ENCODE measurements at places on chromosomes 7 and 10.

- DNase-seq: no peak
Observed at GRCh38 chr10:112467541-112468075, 20.6 kb downstream of the VTI1A start.

DNA sequence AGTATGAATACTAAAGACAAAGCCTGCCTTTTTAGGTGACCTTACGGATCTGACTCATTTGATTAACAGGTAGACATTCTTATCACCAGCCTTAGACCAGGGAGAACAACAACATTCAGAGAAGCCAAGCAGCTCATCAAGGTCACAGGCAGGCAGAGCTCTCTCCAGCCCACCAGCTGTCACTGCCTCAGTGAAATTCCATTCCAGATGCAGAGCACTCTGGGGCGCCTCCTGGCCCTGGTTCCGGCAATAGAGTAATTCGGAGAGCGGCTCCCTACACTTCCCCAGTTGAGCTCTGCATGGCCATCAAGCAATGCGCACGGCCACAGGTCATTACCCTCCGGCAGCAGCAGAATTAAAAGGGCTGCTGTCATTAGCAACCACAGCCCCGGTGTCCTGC is 164.7 kb downstream of the TCERG1L start:
- DNase-seq: no peak

- no peak for DNase-seq
Observed at GRCh38 chr10:120221873-120222485, 235.0 kb upstream of the PLPP4 start.

DNA sequence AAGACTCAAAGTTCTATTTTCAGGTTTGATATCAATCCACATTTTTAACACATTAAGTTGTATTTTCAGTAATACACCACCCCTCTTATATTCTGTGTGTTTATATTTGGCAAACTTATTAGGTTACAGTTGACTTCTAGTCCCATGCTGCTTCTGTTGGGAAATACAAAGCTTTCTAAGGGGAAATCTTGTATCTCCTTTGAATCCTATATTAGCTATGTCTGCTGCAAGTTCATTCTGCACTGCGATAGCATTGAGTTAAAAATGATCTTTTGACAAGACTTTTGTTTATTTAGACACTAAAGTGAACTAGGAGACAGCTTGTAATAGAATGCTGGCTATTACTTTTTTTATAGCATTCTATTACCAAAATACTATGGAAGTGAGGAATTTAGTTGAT is 625.1 kb upstream of the ANKRD30A start:
- DNase-seq: no peak

GRCh38 chr7:27994639-27995038 is 186.0 kb downstream of the JAZF1 start:
- DNase-seq: no peak

DNA sequence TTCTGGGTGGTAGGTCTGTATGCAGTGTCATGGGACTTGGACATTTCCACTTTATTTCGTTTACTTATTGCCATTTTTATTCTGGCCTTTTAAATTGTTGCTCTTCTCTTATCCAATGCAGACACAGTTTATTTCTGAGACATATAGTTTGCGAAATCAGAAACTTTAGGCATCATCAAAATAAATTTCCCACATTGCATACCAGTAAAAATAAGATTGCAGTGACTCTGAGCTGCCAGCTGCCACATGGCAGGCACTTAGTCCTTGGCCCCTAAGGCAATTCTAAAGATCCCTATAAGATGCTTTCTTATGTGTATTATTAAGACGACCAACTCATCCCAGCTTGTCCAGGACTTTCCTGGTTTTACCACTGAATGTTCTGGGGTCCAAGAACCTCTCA is 81.8 kb upstream of the ANKRD1 start:
- no peak for DNase-seq

DNA sequence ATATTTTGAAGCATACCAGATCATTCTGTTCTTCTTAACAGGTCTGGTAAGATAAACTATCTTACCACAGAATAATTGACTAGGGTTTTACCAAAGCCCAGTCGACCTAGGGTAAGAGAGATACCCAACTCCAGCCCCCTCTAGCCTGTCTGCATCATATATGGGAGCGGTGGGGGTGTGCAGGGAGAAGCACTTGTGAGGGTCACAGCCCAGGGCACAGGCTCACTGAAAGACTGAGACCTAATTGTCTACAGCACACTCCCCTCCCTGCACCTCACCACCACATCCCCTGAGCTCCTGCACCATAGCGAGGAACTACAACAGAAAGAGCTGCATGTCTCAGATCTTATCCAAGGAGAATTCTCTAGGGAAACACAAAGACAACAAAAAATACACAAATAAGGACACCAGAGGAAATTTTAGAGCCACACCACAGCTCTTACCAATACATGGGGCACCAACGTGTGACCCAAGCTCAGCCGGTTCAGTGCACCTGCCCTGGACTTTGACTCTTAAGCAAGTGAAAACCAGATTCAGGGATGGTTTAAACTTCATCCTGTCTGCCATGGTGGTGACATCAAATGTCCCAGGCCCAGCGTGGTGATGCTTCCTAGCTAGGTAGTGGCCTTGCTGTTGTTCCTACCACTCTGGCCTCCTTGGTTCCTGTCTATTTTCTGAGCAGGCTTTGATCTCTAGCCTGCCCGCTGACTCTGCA is 150.8 kb downstream of the HERPUD2 start:
- DNase-seq: no peak

DNA sequence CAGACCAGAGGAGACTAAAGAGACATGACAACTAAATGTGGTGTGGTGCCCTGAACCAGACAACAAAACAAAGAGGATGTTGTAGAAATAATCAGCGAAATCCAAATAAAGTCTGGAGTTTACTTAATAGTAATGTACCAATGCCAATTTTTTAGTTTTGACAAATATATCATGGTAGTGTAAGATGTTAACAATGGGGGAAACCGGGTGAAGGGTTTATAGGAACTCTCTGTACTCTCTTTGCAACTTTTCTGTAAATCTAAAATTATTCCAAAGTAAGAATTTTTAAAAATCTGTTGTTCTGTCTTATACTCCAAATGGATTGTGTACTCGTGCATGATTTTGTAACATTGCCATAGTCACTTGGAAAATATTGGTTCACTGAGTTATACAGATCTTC is 129.3 kb downstream of the CNNM2 start:
- DNase-seq: no peak

DNA sequence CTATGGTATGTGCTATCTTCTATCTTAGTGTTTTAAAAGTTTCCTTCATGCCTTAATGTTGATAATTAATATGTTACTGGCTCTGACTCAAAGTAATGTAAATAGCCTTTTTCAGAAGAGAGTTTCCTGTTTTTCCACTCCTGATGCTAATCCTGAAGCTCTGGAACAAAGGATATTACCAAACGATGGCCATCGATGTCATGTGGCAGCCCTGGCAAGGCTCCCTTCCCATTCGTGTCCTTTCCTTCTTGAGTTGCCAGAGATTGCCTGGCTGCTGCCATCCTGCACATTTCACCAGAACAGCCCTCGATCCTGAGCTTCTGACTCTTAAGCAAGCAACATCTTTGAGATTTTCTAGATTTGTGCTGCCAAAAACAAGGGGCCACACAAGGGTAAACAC is 46.0 kb downstream of the RNF133 start:
- DNase-seq: no peak

DNA sequence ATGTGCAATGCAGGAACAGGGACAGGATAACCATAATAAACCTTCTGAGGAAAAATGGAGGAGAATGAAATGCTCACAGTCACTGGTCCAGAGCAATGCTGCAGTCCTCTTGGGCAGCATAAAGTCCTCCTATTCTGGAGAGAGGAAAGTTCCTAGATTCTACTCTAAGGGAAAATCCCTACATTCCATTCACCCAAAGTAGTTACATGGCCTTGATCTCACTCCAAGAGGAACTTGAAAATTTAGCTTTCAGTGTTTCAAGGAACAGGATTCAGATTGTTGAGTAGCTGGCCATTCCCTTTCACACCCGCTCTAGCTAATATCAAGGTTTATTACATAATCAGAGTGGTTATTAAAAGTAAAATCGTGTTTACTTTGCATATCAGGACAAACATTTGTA is 168.3 kb downstream of the CHRM2 start:
- DNase-seq: no peak

- peak; percentile 94 for DNase-seq
Observed at GRCh38 chr7:129501760-129502707, at the start of gene SMKR1. Gene SMKR1 (plus strand): TSS chr7:129502531. CDS start chr7:129502825, 294 bp downstream.

- no peak for DNase-seq
Observed at GRCh38 chr10:101144053-101144452, 13.0 kb downstream of the TLX1 start.

DNA sequence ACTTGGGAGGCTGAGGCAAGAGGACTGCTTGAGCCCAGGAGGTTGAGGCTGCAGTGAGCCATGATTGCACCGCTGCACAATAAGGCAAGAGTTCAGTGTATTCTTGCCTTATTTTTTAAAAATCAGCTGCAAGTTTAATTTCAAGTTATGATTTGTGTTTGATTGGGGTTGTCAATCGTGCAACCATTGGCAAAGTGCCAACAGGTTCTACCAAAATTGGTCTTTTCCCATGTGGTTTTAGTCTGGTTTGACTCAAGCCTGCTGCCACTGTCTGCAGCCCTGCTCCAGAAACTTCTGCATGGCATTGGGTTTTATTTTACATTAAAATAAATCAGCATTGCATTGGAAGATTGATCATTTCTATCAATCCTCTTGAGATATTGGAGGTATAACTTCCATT is 72.7 kb downstream of the PTPRE start:
- no peak for DNase-seq

- DNase-seq: no peak
Observed at GRCh38 chr10:126561921-126562680, 108.4 kb downstream of the C10orf90 start.

DNA sequence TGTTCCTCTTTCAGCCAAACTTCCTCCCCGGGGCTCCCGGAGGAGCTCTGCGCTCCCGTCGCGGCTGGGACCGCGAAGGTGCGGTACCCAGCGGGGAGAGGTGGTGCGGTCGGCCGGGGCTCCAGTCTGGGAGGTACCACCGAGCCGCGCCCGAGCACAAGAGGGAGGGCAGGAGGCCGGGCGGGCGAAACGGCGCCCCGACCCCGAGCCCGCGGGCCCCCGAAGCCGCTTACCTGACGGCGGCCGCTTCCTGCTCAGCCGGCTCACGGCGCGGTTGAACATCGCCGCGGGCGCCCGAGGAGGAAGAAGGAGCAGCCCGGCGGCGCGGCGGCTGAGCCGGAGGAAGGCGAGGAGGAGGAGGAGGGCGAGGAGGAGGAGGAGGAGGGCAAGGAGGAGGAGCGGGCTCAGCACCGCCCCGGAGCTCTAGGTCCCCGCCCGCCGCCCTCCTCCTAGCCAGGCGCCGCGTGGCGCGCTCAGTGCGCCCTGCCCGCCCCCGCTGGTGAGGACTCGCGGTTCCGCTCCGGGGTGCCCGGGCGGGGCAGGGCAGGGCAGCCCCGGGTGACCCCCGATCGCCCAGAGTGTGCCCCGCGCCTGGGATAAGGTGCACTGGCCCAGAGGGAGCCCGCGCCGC is at the start of gene RGS10:
RGS10 (minus strand) TSS at position 363 of the 631 bp plus-strand sequence; CDS start at position 282, 81 bp downstream.
- peak; percentile 92 for DNase-seq

- no peak for DNase-seq
Observed at GRCh38 chr7:64934478-64934877, 31.4 kb downstream of the ZNF273 start.

GRCh38 chr10:71771821-71772617 is 1.3 kb downstream of the VSIR start:
- peak; percentile 75 for DNase-seq

GRCh38 chr7:67659091-67659490 is 662.5 kb downstream of the TYW1 start:
- DNase-seq: no peak

- no peak for DNase-seq
Observed at GRCh38 chr7:108454674-108455550, 1.3 kb downstream of the NRCAM start.

- no peak for DNase-seq
Observed at GRCh38 chr7:154905146-154905545, 97.8 kb downstream of the PAXIP1 start.

- DNase-seq: no peak
Observed at GRCh38 chr10:63314020-63314419, 151.8 kb downstream of the JMJD1C start.
